Activated naive CD4-positive, alpha-beta T cell treated with anti-CD3 and anti-CD28 coated beads for 36 hours (primary cell): ENCODE measurements at places on chromosomes 2 and 18. TPM values are rescaled to one million over a fixed set of nuclear protein-coding genes. Genes with fewer than 3 reads are reported as not detected.

DNA sequence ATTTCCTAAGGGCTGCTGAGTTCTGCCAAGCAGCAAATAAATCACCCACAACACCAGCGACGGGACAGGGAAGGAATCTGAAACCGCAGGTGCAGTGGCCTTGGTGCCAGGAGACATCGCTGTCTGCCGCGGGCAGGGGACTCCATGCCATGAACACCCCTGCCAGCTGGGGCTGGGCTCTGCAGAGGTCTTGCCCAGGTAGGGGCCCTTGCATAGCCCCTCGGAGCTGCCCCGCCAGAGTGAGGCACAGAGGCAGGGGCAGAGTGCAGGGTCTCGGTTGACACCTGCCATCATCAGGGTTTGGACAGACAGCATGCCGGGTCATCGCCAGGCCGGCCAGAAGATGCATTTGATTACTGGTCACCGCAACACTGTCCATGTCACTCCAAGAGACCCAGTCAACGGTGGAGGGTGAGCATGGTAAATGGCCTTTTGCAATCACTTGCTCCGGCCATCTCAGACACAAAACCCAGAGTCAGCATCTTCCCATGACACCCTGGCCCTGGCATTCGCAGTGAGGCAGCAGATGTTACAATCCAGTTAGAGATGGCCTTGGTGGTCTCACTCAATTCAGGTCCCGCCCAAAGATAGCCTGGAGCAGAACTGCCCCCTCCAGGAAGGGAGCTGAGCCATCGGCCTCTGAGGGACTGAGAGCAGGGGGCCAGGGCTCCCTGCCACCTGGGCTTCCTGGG, 255.4 kb downstream of the NDUFA10 start:
- DNase-seq = no peak

DNA sequence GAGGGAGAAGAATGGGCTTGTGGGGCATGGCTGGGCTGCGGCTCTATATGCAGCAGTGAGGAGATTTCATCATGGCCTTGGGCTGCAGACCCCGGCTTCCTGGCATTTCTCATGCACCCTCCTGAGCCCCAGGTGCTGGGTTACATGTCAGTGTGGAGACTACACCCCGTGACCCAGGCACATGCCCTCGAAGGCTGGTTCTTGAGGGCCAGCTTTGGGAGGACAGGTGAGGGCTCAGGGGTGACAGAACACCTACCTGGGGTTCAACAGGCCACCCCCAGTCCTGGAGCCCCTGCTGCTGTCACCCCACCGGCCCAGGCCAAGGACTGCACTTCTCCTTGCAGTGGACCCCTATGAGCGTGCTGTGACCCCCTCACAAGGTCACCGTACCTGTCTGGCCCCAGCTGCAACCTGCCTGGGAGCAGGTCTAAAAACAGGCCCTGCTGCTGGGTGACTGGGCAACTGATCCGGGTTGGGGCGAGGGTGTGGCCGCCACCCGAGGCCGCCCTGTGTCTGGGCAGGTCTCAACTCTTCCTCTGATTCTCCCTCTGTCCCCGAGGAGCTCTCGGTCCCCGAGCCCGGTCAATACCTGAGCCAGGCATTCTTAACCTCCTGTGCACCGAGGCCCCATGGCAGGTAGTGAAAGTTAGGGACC, 94.8 kb upstream of the OTOS start:
- DNase-seq = no peak

DNA sequence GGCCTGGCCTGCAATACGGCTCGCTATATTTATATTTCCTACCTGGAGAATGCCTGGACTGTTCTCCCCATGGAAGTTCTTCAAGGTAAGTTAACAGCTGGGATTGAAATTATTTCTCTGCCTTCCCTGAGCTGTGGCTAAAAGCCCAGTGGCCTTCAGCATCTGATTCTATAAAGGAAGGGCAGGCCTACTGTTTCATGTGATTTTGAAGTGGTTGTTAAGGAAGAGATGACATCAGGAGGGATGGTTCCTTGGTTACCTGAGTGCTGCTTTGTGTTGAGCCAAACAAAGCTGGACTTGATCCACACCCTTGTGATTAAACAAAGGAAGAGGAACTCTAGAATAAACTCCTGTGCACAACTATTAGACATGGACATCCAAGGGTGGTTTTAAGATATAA, 61.6 kb downstream of the MFSD6 start:
- no peak for DNase-seq

- no peak for DNase-seq
These were observed 253.3 kb upstream of the TCF4 start for GRCh38 chr18:55841314-55841713.

- DNase-seq = no peak
These were observed 214.1 kb upstream of the COPS8 start for GRCh38 chr2:236871500-236872001.

GRCh38 chr2:198308368-198308767, 504.0 kb downstream of the PLCL1 start:
- no peak for DNase-seq

GRCh38 chr2:157822993-157823392, 53.1 kb downstream of the ACVR1 start:
- DNase-seq = no peak

GRCh38 chr18:58871514-58872420, 7.1 kb downstream of the ZNF532 start:
- no peak for DNase-seq

DNA sequence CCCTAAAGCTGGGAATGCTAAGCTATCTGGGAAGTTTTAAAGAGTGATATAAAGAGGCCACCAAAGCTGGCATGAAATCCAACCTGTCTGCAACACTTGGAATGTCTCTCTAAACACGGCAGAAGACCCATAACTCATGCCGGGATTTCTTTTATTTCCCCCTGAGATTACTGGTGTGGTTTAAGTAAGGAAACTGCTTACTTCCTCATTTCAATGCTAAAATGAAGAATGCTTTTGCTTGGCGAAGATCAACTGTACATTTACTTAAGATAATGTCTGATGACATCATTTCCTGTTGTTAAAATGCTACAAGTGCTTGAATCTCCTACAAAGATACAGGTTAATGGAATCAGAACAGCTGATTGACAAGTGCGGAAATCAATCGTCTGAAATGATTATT, 353.8 kb upstream of the SALL3 start:
- DNase-seq = no peak

The CNRIP1 gene
- total RNA-seq = not detected

The REEP1 gene
- total RNA-seq = 0.37 TPM

The SPTBN1 gene
- total RNA-seq = 107 TPM

The SIX3 gene
- total RNA-seq = not detected
